ENCODE measurements at places on chromosomes 7 and 10.
A peak's percentile ranks its signal among the peaks of the same experiment; 100 is the strongest.

DNA sequence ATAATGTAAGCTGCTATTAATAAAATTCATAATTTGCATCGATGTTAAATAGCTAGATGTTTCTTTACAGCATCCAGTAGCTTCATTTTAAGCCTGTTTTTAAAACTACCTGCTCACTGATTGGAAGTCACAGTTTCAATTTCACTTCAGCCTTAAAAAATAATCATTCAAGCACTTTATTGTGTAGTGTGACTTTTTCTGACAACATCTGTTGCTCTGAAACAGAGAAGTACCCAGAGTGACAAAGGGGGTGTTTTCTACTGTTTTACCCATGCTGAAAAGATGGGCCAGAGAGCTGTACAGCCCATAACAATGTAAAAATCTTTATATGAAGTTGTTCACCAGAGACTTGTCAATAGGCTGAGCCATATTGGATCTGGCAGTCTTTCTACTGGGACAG, 437.2 kb downstream of the MDFIC start:
- DNase-seq, result no peak

DNA sequence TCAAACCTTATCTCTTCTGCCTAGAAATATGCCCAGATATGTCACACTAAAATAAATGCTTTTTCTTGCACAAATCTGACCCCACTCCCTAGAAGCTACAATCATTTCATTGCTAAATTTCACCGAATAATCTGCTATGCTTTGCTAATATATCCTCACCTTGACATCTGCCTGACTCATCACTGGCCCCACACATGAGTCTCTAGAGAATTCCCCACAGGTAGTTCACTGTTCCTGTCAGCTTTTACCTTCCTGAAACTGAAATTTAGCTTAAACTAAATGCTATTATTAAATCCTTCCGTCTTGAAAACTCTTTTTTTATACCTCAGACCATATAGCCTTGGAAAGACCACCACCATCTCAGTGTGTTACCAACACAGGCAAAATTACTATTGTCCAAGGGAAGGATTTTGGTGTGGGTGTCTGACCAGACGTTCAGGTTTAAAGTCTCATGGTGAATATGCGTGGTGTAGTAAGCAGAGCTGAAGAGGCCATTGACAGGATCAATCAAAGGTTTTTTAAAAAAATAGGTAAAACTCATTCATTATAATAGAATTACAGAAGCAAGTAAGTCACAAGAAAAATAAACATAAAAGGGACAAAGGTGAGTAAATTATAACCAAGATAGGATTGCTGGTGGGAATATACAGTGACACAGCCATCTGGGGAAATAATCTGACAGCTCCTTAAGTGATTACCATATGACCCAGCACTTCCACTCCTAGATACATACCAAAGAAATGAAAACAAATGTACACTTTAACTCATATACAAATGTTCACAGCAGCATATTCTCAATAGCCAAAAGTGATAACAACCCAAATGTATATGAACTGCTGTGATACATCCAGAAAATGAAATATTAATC, 173.5 kb downstream of the KMT2E start:
- DNase-seq, result no peak

- no peak for DNase-seq
Measured at GRCh38 chr7:102284891-102285539, 1.7 kb upstream of the SH2B2 start.

- no peak for DNase-seq
Measured at GRCh38 chr10:95404462-95404858, 113.7 kb upstream of the PDLIM1 start.

GRCh38 chr7:70812511-70812910, 319.4 kb upstream of the GALNT17 start:
- DNase-seq, result no peak

DNA sequence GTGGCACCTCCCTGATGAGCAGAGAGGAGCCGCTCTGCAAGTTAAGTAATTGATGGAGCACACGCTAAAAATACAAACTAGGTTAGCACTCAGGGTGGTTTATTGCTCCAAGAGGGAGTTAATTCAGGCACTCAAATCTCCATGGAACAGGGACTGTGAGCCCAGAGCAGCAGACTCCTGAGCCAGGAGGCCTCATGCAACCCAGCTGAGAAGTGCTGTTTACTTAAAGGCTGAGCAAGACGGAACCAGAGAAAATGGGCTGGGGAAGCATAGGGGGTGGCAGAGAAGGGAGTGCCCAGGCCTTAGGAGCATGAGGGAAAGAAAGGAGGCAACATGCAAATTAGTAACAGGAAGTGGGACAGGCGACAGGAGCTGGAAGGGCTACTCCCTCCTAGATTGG, 174.1 kb downstream of the KCNMA1 start:
- DNase-seq, result no peak

DNA sequence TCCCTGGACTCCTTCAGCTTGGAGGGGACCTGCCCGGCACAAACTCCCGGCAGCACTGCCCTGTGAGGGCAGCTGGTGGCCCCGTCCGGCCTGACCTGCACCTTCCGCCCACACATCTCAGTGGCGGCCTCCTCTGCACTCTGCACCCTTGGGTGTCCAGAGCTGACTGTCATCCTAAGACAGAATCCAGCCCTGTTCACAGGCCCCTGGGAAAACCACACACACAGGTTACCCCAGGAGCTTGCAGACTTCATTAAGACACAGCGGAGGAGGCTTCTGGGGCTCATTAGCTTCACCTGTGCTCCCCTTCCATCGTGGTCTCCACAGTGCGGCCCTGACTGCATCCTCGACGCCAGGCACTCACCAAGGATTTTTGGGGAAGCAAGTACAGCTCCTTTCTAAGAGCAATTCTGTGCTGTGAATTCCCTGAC, 51.5 kb upstream of the SHH start:
- DNase-seq, result no peak

GRCh38 chr10:127928021-127928806, 21.3 kb downstream of the PTPRE start:
- DNase-seq, result no peak

- DNase-seq, result no peak
Measured at GRCh38 chr7:43888993-43889945, 17.1 kb downstream of the URGCP start.

- no peak for DNase-seq
Measured at GRCh38 chr7:149077594-149077993, 12.9 kb downstream of the ZNF786 start.

- no peak for DNase-seq
Measured at GRCh38 chr7:101243646-101244374, 1.1 kb downstream of the FIS1 start.

- DNase-seq, result no peak
Measured at GRCh38 chr10:53786236-53786900, 1013.8 kb upstream of the MBL2 start.

DNA sequence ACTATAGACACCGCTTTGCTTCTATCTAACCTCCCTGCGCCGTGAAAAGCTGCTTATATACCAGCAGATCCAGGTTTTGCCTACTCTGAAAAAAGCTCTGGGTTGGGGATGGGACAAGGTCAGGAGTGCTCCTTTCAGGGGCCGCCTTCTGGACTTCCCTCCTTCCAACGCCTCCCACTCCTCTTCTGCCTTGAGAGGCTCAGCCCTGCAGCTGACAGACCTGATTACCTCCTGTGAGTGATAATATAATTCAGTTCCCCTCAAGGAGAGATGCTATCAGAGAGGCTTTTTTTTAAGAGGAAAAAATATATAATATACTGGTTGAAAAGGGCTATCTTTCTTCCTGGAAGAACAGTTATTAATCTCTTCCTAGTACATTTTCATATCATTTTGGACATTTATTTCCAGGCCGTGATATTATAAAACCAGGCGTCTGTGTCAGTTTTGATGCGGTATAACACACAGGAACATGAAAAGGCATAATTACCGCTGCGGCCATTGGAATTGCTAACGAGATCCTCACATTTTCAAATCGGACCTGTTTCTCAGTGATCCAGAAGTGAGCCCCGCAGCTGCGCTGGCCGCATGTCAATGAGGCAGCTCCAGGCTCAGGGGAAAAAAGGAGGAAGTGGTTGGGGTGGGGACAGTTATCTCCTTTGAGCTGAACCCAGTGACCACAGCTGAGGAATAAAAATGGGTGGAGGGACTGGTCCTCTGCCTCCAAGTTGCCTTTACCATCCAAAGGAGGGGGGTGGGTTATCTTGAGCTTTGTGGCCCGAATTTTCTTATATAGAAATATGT, 457.1 kb downstream of the TYW1 start:
- no peak for DNase-seq

GRCh38 chr10:120221873-120222485, 235.0 kb upstream of the PLPP4 start:
- DNase-seq, result peak; percentile 12

GRCh38 chr7:57775396-57776088, 325.6 kb downstream of the ZNF716 start:
- DNase-seq, result no peak

DNA sequence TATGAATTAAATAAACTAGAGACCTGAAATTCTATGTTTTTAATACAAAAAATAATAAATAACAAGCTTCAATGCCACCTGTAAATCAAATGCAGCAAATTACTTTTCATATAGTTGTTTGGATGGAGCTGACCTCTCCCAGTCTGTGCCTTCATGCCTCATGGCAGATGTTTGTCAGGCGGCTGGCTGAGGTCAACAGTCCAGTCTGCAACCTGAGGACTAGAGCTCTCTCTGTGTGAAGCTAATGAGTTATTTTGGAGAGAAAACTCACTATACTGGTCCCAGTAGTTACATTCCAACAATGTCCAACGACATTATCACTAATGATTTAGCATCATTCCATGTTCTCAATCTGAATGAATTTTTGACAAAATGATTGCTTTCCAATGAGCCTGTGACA, 746.2 kb upstream of the POM121L12 start:
- DNase-seq, result no peak

DNA sequence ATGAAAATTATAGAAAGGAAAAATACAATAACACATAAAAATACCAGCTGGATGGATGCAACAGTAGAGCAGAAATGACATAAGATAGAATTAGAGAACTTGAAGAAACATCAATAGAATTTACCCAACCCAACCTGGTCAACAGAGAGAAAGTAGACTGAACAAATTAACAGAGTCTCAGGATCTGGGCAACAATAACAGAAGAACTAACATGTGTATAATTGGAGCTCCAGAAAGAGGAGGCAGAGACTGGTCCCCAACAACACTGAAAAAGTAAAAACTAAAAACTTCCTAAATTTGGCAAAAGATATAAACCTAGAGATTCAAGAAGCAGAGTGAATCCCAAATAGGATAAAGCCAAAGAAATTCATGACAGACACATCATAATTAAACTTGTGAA, 458.8 kb downstream of the RPS24 start:
- no peak for DNase-seq

GRCh38 chr7:102974366-102975236, 61.8 kb downstream of the LRRC17 start:
- DNase-seq, result no peak

DNA sequence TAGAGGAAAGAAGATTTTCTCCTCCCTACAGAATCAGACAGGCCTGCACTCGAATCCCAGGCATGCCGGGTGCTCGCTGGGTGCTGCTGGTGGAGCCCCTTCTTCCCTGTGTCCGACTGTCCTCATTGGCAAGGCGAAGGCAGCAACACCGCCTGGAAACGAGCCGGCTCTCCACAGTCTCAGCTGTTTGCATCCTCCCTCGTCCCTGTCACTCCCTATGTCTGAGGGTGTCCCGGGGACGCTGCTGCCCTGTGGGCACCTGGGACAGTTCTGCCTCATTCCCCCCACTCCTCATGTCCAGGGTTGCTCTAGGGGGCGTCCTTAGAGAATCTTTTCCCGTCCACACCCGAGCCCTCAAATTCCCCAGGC, 31.6 kb upstream of the TMEM72 start:
- no peak for DNase-seq

GRCh38 chr10:32959006-32959920, 1.2 kb upstream of the ITGB1 start:
- DNase-seq, result no peak

DNA sequence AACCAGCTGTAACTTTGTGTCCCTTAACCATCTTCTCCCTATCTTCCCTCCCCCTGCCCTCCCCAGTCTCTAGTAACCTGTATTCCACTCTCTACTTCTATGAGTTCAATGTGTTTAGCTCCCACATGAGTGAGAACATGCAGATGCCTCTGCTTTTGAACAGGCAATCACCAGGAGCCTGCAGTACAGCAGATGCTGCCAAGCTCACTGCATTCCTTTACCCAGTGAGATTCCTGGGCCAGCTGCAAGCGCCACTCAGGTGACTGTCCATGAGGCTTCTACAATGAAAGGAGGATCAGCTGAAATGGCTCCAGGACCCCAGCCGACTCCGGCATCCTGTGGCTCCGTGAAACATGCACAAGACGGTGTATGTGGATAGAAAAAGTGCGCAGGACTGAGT, 15.7 kb downstream of the GRID1 start:
- no peak for DNase-seq

DNA sequence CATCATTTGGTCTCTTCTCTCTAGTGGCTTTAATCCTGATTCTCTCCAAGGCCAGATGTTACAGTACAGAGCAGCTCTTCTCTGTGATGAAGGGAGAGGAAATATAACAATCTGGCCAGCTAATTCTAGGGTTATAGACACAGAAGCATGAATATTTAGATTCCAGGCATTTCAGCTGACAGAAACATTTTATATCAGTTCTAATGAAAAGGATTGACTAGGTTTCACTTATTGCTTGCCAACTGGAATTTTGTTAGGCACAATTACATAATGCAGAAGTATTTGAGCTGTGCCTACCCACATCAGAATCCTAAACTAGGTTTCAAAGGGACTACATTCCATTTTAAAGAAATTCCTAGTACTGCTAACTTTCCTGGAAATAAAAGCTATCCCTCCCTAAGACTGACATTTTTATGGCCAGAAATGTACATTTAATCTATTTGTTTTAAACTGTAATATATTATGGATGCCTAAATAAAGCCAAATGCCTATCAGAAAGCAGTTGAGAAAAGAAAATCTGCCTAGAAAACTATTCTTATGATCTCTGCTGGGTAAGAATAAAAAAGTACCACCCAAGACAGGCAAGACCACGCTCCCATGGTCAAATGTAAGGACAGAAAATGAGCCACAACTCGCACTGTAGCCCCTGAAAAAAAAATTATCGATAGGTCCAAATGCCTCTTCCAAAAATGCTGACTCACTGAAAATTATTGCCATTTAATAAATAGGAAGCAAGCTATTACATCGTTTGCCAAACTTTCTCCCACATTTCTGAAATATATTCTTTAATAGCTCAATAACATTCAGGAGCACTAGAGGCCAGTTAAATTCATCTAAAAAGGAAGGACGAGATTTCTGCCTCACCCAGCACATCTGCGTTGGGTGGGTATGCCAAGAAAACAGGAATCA, 498.1 kb downstream of the KCNMA1 start:
- DNase-seq, result peak; percentile 34

GRCh38 chr7:979886-980571, 3.0 kb upstream of the CYP2W1 start:
- no peak for DNase-seq
